ENCODE measurements at places on chromosomes 3 and 15.

- DNase-seq: no peak
These were observed 162.3 kb downstream of the TNIK start for GRCh38 chr3:171297951-171298350.

DNA sequence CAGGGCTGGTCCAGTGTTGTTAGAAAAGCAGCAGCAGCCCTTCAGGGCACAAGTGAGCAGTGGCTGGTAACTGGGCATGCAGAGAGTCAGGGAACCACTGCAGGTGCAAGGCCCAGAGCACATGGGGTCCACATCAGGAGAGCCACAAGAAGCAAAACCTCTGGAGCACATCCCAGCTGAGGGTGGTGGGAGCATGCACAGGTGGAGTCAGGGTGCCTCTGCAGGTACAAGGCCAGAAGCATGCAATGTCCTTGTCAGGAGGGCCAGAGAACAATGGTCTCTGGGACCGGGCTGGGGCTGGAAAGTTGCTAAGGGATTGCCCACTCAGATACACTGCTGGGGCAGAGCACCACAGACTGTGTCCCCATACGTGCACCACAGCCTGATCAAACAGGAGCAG, 226.1 kb upstream of the UBE2E2 start:
- DNase-seq: no peak

DNA sequence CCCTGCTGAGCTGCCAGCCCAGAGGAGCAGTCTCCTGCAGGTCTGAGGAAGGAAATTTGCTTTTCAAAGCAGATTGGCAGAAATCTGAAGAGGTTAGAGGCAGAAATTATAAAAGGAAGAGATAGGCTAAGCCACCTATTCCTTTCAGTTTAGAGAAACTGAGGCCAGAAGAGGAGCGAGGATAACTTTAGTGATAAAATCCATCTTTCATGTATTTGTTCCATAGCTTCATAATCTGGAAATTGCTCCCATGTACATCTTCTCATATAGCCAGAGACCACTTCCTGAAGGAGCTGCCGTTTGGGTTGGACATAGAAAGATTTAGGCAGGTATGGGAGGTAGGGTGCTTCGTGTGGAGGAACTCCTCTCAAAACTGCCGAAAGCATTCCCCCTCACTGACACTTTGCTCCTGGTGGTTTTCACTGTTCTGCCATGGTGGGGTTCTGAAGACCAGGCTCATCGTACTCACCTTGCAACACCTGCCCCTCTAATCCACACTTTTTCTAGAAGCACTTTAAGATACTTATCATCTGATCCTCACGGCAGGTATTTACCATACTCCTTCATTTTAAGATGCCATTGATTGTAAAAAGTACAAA, 670 bp upstream of the ACAP2 start:
- DNase-seq: peak; percentile 9

DNA sequence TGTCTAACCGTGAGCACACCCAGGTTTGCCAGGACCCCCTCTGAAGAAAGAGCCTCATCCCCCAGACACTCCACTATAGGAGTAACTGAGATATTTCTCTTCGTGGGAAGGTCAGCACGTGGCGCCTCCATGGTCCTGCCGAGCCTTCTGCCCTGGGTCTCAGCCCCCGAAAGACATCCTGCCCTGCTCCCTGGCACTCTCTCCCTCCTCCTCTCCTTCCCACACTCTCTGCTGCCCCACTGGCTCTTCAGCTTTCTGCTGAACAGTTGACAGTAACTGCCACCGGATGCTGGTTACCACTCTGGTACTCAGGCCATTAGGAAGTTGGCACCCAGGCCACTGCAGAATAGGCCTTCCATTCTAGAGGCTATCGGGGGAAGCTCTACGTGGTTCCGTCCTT, 185.2 kb downstream of the UACA start:
- no peak for DNase-seq

DNA sequence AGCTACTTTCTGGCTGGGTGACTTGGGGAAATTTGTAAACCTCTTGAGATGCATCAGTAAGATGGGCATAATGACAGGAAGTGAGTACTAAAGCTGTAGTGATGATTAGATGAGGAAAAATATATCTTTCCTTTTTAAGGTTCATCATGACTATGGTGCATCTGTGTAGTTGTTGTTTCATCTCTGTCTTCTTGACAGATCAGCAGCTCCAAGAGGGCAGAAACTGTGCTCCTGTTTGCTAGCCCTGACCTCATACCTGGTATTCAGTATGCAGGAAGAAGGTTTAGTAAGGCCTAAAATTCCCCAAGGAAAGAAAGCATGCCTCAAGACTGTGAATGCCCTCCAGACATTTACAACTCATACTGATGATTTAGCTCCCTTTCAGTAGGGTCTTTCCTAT, 82.5 kb upstream of the PSMD6 start:
- DNase-seq: no peak

DNA sequence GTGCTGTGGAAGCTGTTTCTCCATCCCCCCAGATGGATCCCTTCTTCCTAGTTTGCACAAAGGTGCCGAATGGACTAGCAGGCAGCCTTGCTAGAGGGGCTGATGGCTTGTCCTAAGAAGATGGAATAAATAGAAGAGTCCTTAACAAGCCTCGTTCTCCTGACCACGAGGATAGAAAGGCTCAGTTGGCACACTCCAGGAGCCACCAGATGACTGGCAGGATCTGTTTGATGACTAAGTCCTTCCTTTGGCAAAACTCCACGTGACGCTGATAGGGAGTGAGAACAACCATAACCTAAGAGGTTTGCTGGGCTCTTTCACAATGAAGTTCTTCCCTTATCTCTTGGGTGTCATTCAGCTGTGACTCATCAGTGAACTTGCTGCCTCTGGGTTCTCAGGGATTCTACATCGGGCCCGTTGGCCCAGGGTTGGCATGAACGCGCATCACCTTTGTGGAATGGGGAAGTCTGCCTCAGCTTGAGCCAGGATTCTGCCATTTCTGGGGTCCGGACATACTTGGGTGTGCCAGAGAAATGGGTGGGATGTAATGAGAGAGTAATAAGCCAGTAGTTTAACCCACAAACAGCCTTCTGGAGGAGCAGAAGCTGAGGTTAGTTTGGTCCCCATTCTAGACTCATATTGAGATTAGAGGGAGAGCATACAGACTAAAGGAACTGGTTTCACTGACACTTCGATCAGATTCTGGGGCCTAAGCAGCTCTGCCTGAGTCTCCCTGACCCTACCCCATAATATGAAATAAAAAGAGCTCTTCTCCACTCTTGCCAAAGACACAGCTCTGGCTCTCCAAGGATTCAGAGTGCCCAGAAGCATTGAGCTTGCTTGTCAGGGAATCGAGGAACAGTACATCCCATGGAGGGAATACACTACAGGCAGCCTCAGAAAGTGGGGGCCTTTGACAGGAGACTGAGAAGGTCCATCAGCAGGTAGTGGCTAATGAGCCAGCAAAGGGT, 2.0 kb upstream of the MELTF start:
- peak; percentile 11 for DNase-seq

DNA sequence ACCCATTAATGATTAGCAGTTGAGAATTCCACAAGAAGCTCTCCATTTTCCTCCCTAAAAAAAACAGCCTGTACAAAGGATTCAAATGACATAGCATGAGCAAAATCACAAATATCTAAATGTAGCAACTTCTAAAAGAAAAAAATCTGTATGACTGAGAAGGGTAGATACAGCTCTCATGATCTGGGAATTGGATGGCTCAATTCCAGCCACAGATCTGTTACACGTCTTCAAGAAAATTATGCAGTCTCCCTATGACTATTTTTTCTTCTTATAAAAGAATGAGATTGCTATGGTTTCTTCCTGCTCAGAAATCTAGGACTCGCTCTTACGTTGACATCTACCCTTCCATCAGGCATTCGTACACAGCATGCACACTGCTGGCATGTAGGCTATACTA, 71.5 kb downstream of the PLCH1 start:
- no peak for DNase-seq

- no peak for DNase-seq
These were observed 60.8 kb downstream of the GREM1 start for GRCh38 chr15:32778391-32779176.

DNA sequence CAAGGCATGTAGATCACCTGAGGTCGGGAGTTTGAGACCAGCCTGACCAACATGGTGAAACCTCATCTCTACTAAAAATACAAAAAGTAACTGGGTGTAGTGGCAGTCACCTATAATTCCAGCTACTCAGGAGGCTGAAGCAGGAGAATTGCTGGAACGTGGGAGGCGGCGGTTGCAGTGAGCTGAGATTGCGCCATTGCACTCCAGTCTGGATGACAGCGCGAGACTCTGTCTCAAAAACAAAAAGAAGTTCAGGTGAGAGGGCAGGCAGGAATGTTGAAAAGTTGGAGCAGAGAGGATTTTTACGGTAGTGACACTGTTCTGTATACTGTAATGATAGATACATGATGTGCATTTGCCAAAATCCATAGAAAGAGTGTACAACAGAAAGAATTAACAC, 31.7 kb downstream of the GXYLT2 start:
- DNase-seq: no peak

GRCh38 chr3:31421314-31422048, 111.2 kb upstream of the STT3B start:
- DNase-seq: peak; percentile 28

GRCh38 chr3:33184863-33185262, 33.7 kb downstream of the SUSD5 start:
- DNase-seq: no peak

DNA sequence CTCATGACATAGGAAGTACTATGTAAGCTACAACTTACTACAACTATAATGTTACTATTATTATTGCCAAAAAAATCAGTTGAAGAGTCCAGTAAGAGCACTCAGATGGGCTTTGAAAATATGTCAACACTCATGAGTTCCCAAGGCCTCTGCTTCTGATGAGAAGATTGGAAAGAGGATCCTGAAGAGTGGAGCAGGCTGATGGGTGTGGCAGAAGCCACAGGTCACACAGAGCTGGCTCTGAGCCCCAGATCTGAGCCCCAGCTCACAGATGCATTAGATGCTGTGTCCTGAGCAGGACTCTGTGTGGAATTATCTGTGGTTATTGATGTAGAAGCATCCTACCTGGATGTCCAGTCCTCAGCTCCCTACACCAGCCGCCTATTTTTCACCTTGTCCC, 65.6 kb downstream of the SPSB4 start:
- no peak for DNase-seq

DNA sequence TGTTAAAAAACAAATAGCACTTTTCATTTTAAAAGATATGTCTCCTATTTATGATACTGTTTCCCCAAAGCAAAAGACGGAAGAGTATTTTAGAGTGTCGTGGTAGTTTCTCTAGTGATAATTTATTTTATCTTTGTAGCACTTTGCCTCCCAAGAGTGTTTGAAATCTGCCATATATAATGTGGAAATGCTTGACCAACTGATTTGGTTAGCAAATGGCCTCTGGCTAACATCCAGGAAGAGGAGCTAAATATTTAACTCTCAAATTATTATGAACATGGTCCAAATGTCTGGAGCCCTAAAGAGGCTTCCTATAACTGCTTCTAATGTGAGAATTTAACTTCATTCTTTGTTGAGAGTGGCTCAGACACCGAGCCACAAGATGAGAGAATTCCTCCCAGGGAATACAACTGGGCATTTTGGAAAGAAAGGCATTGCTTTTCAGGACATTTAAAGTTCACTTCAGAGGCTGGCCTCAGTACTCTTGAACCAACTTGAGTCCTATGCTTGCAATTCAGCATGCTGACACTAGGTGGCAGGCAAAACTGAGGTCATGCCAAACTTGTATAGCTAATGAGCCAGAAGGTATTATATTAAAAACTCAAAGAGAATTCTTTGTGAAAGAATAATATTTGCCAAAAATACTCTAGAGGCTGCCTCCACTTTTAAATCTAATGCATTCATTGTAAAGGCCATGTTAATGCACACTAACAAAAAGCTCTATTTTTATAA, 104.5 kb downstream of the RARB start:
- DNase-seq: peak; percentile 2

- no peak for DNase-seq
These were observed 6.5 kb downstream of the PDCD10 start for GRCh38 chr3:167728176-167728575.

GRCh38 chr15:72616491-72617210, 37.8 kb upstream of the GOLGA6B start:
- DNase-seq: no peak

DNA sequence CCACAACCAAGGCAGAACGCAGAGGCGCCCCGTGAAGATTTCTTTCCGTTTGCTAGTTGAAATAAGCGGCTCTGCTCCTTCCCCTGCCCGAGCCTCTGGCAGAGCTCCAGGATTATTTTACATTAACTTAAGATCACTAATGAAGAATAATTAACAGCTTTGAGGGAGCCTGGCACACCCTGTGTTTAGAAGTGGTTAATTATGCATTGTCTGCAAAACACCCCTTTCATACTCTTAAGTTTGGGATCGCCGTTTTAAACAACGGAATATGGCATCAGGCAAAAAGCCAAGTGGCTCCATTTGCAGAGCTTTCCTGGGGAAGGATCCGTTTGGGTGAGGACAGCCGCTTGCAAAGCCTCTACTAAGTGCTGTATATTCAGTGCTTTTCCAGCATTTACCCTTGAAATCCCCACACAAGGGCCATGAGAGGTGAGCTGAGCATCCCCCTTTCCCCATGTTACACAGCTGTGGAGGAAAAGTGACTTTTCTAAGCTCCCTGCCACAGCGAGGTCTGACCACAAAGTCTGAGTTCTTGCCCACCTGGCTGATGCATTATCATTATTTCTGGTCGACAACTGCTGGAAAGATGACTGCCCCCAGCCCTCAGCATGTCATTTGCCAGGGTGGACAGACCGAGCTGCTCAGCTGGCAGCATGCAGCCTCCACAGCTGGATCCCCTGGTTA, 33.9 kb downstream of the IQSEC1 start:
- no peak for DNase-seq

- no peak for DNase-seq
These were observed 9.5 kb downstream of the PDE8A start for GRCh38 chr15:84991014-84991712.

GRCh38 chr3:66083784-66084213, 45.1 kb upstream of the MAGI1 start:
- no peak for DNase-seq

GRCh38 chr3:29914861-29915524, 634.1 kb downstream of the RBMS3 start:
- no peak for DNase-seq

- DNase-seq: no peak
These were observed 94.5 kb upstream of the MYZAP start for GRCh38 chr15:57496946-57497869.

- DNase-seq: no peak
These were observed 98.2 kb downstream of the IGF1R start for GRCh38 chr15:98746375-98747155.

GRCh38 chr3:52385157-52385556, 59.7 kb downstream of the SEMA3G start:
- DNase-seq: no peak

DNA sequence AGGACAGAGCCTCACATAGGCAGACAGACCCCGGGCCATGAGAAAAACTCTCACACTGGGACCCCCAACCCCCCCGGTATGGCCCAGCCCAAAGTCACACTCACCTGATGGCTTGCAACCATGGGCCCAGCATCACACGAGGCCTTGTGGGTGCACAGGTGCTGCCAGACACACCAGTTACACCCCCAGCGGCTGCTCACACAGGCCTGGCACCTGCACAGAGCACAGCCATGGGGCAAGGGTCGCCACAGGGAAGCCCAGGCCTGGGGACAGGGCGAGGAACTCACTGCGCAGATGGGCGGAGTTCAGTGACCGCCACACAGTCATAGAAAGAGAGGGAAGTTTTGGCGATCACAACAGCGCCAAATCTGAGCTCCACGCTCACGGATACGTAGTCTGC, 9.3 kb downstream of the PLXNB1 start:
- DNase-seq: no peak

Measured in CD4-positive, alpha-beta T cell treated with Interleukin-10 for 1 hour (primary cell).